ENCODE measurements at places on chromosomes 7 and 10. TPM values are rescaled to one million over a fixed set of nuclear protein-coding genes. Genes with fewer than 3 reads are reported as not detected.

DNA sequence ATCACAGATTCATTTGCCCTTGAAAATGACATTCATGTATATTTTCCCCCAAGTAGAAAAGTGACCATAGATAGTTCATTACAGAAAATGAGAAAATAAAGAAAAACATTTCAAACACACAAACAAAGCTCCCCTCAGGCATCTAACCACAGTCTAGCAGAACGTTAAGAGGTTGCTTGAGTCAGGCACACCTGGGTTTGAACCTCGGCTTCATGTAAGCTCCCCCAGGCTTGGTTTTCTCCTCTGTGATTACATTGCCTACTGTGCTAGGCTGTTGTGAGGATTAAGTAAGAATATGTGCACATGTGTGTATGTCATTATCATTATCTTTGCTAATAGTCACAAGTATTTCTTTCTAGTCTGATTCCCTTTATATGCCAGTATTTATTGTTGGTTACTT is 9.1 kb downstream of the DNTT start:
- no peak for DNase-seq

MOGAT3 gene
- not detected for total RNA-seq

GRCh38 chr7:19327018-19327417 is 181.8 kb upstream of the FERD3L start:
- DNase-seq = no peak

DNA sequence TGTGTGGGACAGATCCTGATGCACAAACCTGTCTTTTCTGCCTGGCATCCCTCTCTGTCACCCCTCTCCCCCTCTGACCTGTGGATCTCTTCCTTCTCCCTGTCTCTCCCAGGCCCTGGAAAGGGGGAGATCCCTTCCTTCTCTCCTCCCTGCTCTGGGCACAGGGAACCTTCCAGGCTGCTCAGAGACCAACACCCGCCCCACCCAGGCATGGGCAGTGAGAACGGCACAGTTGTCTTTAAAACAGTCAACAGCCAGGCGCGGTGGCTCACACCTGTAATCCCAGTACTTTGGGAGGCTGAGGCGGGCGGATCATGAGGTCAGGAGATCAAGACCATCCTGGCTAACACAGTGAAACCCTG is 34.7 kb downstream of the KCNH2 start:
- no peak for DNase-seq

GRCh38 chr10:12195281-12195602 is 449 bp downstream of the NUDT5 start:
- DNase-seq = no peak

- DNase-seq = no peak
Observed at GRCh38 chr10:16904639-16905061, 87.4 kb upstream of the RSU1 start.

DNA sequence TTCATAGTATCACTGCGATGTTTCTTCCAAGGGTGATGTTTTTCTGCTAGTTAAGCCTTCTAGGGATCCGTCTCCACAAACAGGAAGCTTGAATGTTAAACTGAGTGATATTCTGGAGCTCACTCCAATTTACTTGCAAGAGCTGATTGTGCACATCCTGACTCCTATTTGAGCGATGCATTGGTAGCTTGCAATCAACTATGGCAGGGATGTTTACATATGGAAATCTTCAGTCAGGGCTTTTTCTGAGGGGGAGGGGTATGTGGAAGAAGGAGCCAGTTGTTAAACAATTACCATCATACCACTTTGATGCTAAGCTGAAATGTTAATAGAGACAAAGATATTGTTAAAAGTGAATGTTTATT is 43.2 kb upstream of the NXPH1 start:
- DNase-seq = no peak

DNA sequence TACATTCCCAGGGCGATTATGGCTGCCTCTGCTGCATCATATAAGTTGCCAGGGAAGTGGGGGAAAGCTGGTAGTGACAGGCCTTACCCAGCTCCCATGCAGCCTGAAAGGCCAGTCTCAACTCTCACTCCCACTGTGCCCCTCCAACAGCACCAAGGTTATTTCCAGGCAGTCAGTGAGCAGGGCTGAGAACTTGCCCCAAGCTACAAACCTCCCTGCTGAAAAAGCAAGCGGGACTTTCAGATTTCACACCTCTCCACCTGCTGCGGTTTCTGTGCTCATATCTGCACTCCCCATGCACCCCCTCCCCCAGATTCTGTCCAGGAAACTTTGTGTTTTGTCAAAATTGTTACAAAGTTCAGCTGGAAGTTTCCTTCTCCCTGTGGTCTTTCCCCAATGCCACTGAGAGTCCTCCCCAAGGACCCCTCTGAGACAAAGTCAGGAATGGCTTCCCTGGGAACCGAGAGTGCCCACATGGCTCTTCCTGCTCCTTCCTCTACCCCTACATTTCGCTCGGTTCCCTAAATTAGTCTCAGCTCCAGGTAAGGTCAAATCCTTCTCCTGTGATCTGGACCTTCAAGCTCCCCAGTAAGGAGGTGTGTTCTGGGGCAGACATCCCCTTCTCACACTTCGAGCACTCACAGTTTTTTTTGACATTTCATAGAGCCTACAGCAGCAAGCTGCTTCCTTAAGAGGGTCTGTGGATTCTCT is 25.3 kb upstream of the WNT2 start:
- DNase-seq = no peak

GRCh38 chr7:112556633-112557032 is 75.8 kb downstream of the LSMEM1 start:
- DNase-seq = no peak

AZGP1 gene
- total RNA-seq = not detected

LHFPL3 gene
- not detected for total RNA-seq

- no peak for DNase-seq
Observed at GRCh38 chr7:111711426-111712065, 149.3 kb upstream of the IMMP2L start.

GRCh38 chr7:47378728-47379395 is 203.0 kb downstream of the TNS3 start:
- DNase-seq = no peak
